CD4-positive, CD25-positive, alpha-beta regulatory T cell (primary cell): ENCODE measurements at places on chromosomes 16 and 17.
A peak's percentile ranks its signal among the peaks of the same experiment; 100 is the strongest.

- DNase-seq = no peak
Observed at GRCh38 chr16:8283195-8283594, 307.1 kb downstream of the TMEM114 start.

DNA sequence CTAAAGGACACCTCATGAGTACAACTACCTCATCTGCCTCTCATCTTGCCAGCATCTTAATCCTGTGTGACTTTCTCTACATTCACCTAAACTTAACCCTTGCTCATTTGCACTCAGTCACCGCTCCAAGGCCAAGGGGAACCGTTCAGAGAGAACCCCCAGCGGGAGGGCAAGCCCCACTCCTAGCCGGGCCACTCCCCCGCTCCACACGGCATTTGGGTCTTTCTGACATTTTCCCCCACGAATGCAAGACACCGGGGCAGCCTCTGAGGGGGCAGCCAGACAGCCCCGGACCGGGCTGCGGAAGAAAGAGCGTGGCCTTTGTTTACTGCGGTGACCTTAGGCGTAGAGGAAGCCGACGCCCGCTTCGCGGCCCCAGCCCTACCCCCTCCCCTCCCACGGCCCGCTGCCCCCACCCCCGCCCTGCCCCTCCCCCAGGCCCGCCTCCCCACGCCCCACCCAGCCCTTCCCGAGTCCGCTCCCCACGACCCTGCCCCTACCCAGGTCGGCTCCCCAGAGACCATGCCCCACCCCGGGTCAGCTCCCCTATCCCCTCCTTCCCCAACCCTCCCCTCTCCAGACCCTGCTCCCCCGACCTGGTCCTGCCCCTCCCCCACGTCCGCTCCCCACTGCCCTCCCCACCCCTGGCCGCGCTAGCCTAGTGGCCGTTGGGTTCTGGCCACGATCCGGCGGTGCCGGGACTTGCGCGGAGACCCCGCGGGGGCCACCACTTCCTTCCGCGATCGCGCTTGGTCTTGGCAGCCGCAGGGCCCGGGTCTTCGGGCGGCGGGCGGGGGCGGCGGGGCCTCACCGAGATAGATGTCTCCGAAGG, 789 bp downstream of the CSNK1D start:
- DNase-seq = peak; percentile 44

DNA sequence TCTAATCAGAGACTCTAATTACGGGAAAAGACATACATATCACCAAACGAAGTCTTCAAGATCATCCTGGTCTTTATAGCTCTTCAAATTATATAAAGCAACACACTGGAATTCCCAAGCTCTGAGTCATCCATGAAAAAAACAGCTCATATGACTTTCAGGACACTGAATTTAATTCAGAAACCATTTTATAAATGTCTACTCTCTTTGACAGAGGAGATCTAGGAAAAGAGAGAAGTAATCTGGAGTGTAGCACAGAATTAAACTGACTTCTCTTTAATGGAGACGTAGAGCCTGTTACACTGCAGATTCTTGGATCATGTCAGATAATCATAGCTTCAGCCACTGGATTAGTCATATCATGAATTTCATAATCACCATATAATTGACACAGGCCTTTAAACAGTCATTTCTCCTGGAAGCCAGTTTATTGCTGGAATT, 86.8 kb upstream of the WSB1 start:
- no peak for DNase-seq

DNA sequence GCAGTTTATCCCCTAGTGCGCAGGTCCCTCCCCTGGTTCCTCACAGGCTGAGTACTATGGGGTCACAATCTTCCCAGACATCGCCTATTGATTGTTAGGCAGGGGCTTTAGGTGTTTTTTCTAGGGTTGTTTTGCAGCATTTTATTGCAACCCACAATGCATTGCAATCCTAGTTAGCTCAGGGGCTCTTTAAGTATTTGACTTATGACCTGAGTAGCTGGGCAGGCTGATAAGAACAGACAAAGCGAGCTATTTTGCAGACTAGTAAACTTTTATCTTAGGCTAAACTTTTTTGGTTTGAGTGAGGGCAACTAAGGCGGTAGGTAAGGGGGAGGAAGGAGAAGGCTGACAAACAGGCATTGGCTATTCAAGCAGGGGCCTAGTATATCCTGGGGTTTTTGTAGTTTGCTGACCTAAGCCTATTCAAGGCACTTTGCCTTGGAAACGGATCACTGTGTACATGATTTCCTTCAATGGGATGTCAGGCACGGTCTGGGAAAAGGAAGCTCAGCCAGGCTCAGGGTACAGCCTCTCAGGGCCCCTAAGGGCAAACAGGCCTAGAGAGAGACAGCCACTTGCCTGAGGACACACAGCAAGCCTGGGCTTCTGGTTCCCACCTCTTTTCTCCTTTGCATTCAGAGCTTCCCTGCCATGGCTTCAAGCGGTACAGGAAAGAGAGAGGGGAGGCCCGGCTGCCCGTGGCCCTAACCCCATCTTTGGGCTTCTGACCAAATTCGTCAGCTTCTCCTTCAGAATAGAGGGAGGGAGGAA, 6.4 kb downstream of the DRC7 start:
- DNase-seq = no peak

- DNase-seq = peak; percentile 41
Observed at GRCh38 chr17:60229188-60229802, 79.5 kb downstream of the CA4 start.

DNA sequence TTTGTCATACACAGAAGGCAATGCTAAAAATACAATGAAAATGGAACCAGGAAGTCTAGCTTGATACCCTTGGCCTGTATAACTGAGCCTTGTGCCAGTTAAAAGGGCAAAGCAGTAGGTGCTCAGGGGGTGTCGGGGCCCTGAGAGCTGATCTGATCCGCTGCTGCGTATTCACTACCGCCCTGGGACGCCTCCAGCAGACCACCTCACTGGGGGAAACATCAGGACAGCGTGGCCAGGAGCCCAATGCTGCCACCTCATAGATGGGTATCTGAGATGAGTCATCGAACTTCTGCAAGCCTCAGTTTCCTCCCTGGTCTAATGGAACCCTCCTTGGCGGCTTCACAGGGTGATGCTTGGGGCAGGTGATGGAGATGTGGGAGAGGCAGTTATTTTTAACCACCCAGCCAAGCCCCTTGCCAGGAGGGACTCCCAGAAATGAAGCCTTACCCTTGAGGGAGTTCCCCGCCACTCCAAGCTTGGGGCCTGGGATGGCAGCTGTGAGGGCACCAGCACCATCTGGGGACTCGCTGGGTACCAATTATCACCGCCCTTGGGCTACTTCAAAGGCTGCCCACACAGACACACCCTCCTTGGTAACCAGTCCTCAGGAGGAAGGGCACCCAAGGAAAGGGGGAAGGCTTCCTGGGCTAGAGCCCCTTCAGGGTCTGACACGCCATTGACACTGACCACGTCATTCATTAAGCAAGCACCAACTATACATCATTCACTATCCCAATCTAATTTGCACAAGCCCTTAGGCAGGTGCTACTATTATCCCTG, 7.8 kb downstream of the DEXI start:
- no peak for DNase-seq

GRCh38 chr17:7854851-7855659, at the start of gene TMEM88:
Gene TMEM88, plus strand, starts transcription at chr17:7855066. Its CDS starts 9 bp downstream, at chr17:7855075.
- DNase-seq = no peak

- no peak for DNase-seq
Observed at GRCh38 chr17:37802712-37803416, 58.0 kb upstream of the HNF1B start.

DNA sequence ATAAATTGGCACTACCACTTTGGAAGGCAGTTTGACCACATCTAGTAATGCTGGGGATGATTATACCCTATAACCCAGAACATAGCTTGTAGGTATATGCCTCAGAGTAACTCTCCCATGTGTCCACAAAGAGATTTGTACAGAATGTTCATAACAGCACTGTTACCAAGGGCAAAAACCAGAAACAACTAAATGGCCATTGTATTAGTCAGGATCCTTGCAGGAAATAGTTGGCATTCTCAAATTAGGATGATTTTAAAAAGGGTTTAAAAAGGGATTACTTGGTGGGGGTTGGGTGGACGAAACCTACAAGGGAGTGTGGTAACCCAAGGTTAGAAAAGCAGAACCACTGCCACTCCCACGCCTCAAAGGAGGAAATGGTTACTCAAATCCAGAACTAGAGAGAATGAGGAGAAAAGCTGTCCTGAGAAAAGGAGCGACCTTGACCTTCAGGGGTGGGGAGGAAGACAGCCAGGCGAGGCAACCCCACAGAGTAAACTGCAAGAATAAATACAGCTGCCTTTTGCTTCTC, 2.1 kb downstream of the CPPED1 start:
- peak; percentile 12 for DNase-seq

- DNase-seq = no peak
Observed at GRCh38 chr16:25023556-25023955, 8.4 kb upstream of the ARHGAP17 start.

- DNase-seq = no peak
Observed at GRCh38 chr17:79735096-79735495, 4.4 kb downstream of the ENPP7 start.

DNA sequence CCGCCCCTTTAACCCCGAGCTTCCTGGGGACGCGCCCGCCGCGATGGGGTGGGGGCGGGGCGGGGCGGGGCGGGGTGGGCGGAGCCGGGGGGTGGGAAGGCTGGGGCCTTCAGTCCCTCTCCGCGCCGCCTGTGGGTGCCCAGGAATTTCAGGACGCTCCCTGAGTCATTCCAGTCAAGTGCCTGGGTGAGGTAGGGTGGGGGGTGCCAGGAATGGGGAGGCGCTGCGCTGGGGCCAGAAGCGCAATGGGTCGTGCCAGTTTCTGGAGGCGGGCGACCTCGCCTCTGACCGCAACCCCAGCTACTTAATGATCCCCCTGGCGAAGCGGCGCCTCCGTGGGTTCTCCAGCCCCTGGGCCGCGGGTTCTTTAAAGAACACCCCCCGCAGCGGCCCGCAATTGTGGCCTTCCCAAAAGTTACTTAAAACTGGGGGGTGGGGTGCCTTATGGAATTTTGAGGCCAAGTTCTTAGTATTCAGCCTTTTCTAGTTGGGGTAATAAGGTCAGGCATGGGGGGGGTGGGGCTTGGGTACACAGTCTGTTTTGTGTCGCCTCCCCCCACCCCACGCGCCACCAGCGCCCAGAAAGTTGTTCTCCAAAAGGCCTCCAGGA, 826 bp upstream of the GSE1 start:
- DNase-seq = no peak

DNA sequence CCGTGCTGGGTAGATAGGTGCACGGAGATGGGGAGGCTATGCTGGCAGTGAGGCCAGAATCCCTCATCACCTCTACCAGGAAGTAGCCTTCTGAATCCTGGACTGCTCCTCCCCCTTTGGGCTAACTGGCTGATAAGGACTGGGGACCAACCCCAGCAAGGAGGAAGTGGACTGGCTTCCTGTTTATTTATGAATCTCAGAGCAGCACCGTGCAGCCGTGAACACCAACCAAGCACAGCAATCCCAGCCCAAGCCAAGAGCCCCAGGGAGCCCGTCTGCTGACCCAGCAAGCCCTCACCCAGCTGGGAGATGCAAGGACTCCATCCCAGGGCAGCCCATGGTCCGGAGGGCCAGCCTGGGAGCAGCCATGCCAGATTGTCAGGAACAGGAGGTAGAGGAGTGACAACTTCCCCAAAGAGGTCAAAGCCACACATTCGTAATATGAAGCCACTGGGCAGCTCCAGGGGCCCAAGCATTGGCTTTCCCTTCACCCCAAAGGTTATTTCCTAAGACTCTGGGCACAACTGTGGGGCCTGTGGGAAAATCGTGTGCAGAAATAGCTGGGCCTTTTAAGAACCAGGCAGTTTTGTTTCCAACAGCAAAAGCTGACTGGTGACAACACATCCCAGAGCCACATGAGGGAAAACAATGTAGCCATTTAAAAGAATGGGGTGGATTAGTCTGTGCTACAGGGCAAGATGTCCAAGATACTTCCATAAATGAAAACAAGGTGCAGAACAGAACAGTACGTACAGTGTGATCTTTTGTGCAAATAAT, 23.9 kb downstream of the PHB1 start:
- peak; percentile 42 for DNase-seq

GRCh38 chr16:8950580-8951077, 13.1 kb downstream of the USP7 start:
- DNase-seq = no peak

GRCh38 chr16:23967775-23968174, 132.0 kb downstream of the PRKCB start:
- no peak for DNase-seq

- no peak for DNase-seq
Observed at GRCh38 chr16:2776500-2777139, 460 bp downstream of the ELOB start.

- DNase-seq = no peak
Observed at GRCh38 chr17:78433013-78433727, 54.7 kb downstream of the PGS1 start.

- no peak for DNase-seq
Observed at GRCh38 chr16:52141871-52142270, 405.1 kb downstream of the TOX3 start.

DNA sequence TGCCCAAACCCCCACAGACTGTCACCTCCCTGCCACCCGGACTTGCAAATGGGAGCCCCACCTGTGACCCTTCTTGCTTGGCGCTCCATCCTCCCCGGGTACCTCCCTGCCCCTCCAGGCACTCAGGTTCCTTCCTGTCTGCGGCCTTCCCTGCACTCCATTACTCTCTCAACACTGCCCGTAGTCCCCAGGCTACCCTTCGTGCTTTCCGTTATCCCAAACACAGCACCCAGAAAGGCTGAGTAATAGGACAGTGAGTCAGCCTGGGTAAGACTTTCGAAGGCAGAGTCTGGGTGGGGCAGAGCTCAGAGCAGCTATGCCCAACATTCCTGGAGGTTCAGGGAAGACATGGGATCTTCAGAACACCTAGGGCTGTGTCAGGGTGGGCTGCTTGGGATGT, 16.6 kb upstream of the C16orf74 start:
- no peak for DNase-seq

- DNase-seq = no peak
Observed at GRCh38 chr17:8366231-8366630, 10.3 kb downstream of the KRABD2 start.

DNA sequence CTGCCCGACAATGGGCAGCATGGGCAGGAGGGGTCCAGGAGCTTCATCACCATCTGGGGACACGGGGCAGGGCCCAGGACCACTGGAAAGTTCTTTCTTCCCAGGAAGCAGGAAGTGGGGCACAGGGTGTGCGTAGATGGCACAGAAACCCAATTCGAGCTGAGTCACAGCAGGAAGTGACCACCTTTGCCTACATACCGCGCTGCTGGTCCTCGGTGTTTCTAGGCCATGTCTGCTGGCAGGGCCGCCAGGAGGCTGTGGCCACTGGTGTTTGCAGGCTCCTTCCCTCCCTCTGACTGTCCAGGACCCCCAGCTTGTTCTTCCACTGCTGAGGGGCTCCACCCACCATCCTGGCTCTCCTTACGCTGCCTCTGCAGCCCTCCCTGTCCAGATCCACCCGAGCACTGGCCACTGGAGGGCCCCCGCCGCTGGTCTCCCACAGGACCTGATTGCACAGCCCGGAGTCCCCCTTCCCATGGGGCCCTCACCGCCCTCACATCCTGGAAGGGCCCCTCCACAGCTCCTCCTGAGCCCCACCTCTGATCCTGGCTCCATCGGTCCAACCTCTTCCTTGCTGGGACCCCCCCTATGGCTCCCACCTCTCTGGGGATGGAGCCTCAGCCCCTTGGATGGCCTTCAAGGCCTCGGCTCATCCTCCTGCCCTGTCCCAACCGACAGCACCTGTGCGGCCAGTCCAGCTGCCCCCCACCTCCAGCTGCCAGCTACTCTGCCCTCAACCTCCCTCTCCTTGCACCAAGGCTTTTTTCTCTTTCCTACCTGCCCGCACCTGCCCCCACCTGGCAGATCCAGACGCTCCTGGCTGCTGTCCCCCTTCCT, 14.5 kb upstream of the RASD1 start:
- no peak for DNase-seq

GRCh38 chr17:78351449-78352006, 8.3 kb downstream of the SOCS3 start:
- no peak for DNase-seq

- DNase-seq = no peak
Observed at GRCh38 chr17:47423406-47424295, 99.9 kb downstream of the EFCAB13 start.
